Midbrain (tissue), 1 donor: ENCODE measurements at places on chromosomes 4 and X.

DNA sequence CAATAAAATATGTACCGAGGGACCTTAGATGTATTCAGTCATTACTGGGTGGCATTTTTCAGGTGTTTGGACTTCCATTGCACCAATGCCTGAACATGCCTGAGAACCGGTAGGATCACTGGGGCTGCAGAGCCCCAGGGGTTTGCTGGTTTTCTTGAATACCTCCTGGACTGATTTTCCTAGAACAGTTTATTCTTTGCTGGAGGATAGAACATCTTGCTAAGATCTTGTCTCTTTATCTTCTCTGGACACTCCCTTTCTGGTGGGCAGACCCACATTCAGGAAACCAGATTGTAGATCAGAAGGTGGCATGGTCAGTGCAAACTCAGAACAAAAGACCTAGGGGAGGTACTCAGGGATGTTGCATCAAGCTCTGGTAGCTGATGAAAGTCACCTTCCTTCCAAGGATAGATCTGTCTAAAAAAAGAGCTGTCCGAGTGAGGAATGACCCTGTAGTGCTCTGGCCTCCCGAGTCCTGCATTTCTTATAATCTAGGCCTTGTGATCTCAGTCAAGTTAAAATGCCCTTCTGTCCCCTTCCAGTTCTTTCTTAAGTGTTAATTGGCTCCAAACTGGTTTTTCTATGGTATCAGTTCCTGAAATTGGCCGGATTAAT, 84.8 kb downstream of the CLDN34 start:
- DNase-seq, result no peak

DNA sequence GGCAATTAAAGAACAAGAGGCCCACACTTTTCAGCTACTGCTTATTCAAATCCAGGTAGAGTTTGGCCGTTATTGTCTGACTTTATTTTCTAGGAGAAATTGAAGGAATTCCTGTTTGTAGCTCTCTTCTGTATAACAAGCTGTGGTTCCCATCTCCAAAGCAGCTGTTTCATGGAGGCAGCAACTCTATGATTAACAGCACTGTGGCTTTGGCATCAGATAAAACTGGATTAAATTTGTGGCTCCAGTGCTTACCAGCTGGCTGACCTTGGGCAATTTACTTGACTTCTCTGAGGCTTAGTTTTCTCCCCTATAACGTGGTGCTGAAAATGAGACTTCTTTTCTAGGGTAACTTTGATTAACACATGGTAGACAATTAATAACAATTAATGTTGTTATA, 28.1 kb downstream of the SLC30A9 start:
- no peak for DNase-seq

DNA sequence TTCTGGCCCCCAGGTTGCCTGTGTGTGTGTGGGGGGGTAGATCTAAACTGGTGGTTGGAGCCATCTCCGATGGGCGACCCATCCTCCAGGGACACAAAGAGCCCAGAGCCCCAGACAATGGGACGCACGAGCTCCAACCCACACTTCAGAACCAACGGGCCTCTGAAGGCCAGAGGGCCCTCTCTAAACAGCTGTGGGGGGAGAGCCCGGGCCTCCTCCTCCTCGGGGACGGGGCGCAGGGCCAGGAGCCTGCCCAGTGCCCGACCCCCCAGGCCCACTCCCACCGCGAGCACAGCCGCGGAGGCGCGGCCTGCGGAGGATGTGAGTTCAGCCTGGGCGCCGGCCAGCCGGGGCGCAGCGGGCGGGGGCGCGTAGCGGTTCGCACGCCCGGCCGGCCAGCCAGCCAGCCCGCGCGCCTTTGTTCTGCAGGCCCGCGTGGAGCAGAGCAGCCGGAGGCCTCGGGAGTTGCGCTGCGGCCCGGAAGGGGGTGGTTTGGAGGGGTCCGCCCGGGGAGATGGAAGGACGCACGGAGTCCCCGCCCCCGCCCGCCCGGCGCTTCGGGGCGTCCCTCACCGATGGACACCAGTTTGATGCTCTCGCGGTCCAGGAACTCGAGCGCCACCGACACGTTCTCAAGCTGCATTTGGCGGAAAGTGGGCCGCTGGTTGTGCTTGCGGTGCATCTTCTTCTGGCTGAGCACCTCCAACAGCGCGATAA, 4.0 kb downstream of the FLNA start:
- no peak for DNase-seq

DNA sequence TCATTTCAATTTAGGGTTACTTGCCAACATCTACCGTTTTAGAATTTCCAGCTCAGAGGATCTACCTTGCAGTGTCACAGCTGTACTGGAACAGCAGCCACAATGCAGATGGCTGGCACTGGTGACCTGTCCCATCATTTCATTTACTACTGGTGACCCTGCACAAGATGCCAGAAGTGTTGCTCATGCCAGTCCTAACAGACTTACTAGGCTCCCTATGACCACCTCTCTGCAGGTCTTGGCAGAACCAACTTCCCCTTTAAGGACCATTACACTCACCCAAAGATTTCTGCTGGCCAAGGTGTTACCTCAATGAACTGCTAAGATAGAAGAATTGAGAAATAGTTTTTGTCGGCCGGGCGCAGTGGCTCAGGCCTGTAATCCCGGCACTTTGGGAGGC, 106.9 kb downstream of the C4orf51 start:
- no peak for DNase-seq

DNA sequence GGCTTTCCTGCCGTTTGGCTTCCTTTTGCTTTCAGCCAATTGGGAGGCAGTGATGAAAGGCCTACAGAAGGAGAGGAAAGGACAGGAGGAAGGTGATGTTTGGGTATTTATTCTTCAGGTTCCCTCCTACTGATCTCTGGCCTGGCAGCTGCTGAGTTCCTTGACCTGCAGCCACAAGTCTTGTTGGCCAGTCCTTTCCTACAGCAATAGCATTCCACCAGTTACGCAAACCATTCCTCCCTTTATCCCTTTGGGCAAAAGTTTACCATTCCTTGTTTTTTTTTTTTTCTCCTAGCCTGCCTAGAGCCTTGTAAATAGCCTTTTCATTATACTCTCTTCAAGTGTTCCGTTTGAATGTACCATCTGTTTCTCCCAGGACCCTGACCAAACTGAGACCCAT, 198.1 kb upstream of the FTHL17 start:
- DNase-seq, result no peak

DNA sequence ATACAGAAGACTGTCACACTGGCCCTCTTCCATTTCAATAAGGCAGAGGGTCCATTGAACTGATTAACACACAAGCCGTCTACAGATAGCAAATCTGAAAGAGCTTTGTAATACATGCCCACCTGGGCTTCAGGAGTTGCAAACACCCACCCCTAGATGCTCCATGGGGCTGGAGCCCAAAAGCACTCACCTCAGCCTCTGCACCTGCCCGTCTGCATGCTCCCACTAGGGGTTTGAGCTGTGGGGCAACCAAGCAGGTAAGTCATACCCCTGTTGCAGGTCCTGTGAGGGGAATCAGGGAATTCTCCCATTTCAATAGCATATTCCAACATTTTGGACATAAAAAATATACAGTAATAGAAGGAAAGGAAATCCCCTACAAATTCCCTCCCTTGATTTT, 243.0 kb upstream of the KCNIP4 start:
- DNase-seq, result no peak

DNA sequence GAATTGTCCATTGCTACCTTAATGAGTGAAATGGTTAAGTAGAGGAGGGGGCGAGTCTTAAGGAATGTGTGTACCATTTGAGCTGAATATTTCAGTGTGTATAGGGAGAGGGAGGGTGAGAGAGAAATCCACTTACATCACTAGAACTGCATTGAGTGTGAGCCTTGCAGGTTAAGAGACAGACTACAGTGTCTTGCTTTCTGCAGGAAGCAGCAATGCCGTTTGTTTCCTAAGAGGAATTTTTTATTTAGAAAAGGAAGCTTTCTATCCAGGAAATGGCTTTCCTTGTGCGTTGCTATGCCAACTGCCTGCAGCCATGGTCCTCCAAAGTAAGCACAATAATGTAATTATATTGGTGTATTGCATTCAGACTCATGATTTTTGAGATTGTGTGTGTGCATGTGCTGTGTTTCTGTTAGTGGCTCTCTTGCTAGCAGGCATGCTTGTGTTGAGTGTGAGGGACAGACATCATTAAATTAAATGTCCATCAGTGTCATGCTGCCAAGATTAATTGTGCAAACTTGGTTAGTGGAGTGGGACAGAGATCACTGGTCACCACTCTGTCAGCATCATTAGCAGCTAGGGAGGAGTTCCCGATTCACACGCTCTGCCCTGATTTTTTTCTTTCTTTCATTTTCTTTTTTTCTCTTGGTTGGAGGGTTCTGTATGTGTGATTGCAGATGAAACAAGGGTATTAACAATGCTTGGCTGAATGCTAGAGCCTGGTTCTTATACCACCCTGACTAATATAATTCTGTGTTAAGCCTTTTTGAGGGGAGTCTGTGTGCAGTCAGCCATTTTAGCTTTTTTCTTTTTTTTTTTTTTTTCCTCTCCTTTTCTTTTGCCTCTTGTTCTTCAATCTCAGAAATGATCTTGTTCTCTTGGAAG, 164.3 kb downstream of the RAPGEF2 start:
- DNase-seq, result peak; percentile 74

GRCh38 chrX:129954804-129955203, 27.6 kb upstream of the BCORL1 start:
- DNase-seq, result no peak

GRCh38 chrX:50874876-50875275, 35.7 kb upstream of the BMP15 start:
- DNase-seq, result no peak

- no peak for DNase-seq
Observed at GRCh38 chr4:27921231-27921630, 1060.6 kb downstream of the STIM2 start.

DNA sequence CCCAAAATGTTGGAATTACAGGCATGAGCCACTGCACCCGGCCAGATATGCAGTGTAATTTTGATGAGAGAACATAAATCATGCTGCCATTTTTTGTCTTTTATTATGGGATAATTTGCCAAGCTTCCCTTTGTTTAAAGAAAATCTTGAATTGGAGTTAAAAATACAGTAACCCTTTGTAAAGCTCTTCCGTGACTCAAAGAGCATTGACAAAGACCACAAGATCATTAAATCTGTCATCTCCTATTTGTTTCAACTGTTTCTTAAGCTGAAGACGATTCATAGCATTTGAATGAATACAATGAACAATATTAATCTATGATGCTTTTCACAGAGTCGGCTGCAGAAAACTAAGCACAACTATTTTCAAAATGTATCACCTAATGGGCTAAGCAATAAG, 132.6 kb downstream of the ANAPC4 start:
- no peak for DNase-seq

- DNase-seq, result no peak
Observed at GRCh38 chrX:38856670-38857265, 55.5 kb downstream of the MID1IP1 start.

DNA sequence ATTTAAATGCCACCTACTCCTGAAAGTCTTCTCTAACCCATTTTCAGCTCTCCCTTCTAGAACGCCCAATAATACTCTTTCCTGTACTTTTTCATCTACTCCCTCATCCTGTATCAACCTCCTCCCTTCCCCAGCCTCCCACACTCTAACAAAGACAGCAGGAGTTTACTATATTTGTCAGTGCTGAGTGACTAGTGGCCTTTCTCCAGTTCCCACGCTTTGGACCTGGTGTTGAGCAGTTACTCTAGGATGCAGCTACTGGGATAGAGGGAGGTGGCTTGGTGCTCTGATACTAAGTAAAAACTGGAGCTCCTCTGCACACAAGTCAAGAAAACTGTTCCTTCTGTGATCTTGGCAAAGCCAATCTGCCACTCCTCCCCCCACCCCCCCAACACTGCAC, 36.1 kb upstream of the KLHL13 start:
- DNase-seq, result no peak
